ENCODE measurements at places on chromosomes 11 and 22.

- DNase-seq = no peak
Measured at GRCh38 chr11:12074529-12075195, 35.7 kb upstream of the MICAL2 start.

- peak; percentile 68 for DNase-seq
Measured at GRCh38 chr22:20551805-20552442, 44.5 kb downstream of the MED15 start.

DNA sequence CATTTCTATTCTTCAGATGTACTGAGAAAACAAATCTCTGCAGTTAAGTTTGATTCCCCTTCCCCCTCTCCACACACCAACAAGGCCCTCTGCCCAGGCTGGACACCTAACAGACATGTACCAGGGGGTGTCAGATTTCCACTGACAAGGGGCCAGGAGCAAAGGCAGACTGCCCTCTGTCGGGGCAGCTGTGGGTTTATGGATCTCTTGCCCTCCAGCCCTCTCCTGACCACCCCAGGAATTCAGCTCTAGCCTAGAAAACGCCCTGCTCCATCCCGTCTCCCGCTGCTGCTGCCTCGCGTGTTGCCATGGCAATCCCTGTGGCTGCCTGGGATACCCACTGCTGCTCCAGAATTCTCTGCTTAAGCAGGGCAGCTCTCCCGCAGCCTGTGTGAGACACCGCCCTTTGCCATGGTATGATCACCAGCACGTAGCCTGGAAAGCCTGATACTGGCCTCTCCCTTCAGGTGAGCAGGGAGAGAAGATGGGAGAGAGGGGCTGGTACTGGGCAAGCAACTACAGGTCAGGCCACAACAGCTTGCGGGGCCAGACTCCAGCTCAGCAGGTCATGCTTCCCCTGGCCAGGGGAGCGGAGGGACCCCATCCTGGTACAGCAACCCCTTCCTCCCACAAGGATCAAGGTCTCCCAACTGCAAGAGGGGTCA lies 41.6 kb downstream of the BUD13 start:
- no peak for DNase-seq

GRCh38 chr11:27213232-27213660 lies 149.8 kb downstream of the CCDC34 start:
- DNase-seq = no peak

DNA sequence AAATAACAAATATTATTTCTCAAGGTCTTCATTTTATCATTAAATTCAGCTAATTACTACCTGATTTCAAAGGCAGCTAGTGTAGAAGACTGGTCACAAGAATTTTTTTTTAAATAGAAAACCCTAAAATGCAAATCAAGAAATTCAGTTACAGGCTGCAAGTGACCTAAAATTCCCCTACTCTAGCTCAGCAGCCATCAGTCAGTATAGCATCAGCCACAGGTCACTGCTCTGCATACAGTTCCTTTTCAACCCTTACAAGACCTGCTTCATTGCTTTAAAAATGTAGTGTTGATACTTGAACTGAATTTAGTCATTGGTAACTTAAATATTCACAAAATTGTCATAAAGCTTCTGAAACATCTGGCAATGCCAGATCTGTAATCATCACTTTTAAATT lies 9.5 kb upstream of the B3GNT6 start:
- DNase-seq = no peak

- no peak for DNase-seq
Measured at GRCh38 chr11:123292647-123293046, 97.6 kb upstream of the CLMP start.

DNA sequence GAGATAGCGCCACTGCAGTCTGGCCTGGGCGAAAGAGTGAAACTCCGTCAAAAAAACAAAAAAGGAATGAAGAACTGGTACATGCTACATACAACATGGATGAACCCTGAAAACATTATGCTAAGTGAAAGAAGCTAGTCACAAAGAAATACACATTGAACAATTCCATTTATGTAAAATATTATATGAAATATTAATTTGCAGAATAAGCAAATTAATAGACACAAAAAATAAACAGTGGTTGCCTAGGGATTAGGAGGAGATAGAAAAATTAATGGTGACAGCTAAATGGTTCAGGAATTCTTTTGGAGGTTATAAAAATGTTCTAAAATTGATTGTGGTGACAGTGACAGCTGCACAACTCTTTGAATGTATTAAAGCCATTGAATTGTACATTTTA lies 14.7 kb downstream of the PRDM10 start:
- DNase-seq = no peak

DNA sequence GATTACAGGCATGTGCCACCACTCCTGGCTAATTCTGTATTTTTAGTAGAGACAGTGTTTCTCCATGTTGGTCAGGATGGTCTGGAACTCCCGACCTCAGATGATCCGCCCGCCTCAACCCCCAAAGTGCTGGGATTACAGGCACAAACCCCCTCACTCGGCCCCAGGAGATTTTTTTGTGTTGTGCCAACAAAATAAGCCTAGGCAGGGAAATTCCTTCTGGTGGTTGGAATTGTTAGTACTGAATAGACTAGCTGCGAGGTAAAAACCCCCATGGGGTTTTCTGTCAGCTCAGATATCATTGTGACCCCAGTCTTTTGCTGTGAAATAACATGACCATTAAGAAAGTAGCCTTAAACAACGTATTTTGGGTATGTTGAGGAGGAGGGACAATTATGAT lies 144.9 kb downstream of the BCR start:
- DNase-seq = no peak

DNA sequence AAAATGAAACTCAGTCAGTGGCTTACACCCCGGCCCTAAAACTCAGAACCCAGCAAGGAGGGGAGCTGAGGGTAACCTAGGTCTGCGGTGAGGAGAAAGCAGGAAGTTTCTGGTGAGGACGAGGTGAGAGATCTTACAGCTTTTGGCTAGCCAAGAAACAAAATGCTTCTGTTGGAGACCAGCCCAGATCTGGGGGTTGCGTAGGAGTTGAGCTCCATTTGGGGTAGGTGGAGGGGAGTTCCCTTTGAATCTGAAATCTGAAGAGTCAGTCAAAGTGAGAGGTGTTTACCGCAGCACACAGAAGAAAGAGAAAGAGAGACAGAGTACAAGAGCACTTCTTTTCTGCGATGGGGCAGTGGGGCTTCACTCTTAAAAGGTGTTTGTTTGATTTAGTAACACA lies 29.6 kb downstream of the EHF start:
- DNase-seq = peak; percentile 86

DNA sequence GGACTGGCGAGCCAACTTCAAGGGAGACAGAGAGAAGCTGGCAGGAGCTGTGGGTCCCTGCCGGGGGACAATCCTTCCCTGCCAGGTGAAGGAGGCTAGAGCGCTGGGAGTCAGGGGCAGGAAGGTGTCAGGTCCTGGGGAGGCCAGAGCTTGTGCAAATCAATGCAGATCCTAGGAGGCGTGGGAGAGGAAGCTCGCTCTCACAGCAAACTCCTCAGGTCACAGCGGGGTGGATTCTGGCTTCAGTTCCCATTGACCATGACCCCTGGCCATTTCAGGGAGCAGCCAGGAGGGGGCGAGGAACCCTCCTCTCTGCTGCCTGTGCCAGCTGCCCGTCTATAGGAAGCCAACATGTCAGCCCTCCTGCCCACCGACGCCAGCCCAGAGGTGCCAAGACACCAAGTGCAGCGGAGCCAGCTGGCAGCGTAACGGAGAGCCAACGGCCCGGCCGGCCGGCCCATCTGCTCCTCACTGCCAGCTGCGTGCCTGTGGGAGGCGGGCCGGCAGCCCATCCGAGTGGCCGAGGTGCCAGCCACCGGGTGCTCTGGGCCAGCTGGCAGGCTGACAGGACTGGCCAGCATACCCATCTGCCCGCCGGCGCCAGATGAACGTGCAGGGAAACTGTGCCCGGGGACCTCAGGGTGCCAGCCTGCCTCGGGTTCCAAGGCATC lies 374.8 kb downstream of the MIAT start:
- no peak for DNase-seq

DNA sequence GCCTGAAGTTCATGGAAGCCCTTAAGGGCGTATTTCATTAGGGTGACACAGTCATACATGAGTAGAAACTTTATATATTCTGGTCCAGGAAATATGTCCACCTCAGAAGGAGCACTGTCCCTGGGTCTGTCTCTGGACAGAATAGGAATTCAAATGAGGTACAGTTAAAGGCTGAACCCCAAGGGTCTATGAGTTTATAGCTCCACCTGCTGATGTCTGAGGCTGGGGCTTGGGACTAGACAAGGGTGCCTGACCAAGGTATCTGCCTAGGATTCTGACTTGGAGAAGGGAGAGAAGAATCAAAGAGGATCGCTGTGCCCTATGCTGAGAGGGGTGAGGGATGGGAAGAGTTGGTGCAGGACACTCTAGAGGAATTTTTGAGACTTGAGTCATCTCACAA lies 14.9 kb downstream of the HEPHL1 start:
- no peak for DNase-seq

GRCh38 chr22:40345271-40345670 lies 1.0 kb upstream of the ADSL start:
- DNase-seq = peak; percentile 37

- no peak for DNase-seq
Measured at GRCh38 chr11:131744847-131745246, 374.4 kb downstream of the NTM start.

DNA sequence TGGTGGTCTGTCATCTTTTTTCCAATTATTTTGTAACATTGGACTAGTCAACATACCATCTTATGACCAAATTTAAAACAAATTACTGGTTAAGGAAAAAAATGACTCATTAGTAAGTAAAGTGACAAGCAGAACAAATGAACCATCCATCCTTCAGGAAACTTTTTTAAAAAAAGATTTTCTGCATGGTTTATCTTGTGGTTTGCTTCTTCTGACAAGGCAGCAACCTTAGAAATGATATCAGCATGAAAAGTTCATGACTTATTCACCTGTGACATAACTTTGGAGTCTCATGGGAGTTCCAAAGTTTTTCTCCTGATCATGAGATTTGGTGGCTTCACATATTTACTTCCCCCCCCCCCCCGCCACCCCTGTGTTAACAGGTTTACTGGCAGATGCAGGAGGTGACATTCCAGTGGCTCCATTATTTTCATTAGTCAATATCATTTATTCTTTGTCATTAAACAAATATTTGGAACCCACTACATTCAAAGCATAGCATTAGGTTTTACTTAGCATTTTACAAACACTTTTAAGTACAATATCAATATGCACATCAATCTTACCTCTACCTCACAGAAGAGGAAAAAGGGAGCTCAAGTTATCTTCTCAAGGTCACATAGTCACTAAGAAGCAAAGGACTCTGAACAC lies 40.7 kb downstream of the DCUN1D5 start:
- no peak for DNase-seq

DNA sequence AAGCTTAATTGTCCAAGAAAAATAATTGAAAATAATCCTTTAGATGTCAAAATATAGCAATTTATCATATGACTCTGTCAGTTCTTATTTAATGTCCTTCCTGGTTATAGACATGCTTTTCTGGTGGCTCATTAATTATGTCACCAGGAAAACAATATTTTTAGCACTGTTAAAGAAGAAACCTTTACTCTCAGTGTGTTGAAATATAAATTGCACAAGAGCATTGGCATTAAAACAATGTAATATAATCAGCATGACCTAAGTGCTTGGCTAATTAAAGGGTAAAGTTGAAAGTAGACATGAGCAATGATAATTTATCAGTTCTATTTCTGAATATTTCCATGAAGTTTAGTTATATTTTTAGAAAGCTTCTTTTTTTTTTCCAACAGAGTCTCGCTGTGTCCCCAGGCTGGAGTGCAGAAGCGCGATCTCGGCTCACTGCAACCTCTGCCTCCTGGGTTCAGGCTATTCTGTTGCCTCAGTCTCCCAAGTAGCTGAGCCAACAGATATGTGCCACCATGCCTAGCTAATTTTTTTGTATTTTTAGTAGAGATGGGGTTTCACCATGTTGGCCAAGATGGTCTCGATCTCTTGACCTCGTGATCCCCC lies 232.3 kb downstream of the JRKL start:
- no peak for DNase-seq

DNA sequence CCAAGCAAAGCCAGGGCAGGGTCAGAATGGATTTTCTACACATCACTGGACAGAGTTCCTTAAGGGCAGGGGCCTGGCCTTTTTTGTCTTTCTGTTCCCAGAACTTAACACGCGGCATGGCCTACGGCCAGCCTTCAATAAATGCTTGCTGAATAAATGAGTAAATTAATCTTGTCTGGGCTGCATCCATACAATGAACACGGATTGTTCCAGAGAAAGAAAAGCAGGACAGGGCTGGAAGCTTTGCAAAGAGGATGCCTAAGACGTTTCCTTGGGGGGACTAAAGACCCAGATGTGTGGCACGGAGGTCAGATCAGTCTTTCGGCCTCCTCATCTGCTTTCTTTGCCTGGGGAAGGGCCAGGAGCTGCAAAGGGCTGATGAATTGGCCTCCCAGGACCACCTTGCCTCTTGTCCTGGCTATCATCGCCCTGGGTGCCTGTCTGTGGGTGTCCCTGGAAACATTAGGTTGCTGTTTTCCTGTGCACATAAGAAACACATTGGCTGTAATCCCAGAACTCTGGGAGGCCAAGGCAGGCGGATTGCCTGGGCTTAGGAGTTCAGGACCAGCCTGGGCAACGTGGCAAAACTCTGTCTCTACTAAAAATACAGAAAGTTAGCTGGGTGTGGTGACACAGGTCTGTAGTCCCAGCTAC lies 20.8 kb upstream of the RFPL3 start:
- DNase-seq = no peak

DNA sequence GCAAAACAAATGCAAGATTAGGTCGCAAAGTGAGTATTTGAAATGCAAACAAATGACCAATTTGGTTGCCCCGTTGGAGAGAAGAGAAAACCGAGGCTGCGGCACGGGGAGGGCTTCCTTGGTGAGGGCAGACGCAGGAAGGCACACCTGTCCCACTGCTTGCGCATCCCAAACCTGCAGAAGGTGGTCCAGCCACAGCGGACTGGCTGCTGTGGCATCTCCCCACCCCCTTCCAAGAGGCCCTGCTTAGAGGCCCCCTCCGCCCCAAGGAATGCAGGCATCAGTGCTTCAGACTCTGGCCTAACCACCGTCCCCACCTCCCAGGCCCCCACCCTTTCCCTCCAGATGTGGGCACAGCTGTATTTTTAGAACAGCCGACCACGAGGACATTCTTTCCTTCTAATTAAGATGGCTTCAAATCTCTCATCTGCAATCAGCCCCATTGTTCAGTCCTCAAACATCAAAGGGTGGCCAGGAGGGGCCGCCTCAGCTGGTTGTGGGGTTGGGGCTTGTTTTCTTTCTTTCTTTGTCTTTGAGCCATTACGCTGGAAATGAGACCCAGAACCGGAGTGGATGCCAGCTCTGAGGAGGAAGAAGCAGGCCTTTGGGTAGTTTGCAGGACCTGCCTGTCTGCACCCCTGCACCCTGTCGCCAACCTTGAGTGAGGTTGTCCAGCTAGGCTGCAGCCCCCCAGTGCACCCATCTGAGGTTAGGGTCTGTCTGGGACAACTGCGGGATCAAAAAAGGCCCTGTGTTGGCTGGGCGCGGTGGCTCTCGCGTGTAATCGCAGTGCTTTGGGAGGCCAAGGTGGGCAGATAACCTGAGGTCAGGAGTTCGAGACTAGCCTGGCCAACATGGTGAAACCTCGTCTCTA lies 9.4 kb upstream of the DERL3 start:
- no peak for DNase-seq

- peak; percentile 47 for DNase-seq
Measured at GRCh38 chr11:66417000-66417399, 3.8 kb upstream of the NPAS4 start.

- DNase-seq = no peak
Measured at GRCh38 chr11:120467627-120468026, 43.9 kb upstream of the GRIK4 start.

Data from stimulated activated CD4-positive, alpha-beta T cell treated with anti-CD3 and anti-CD28 coated beads, Interleukin-4, amount 100 ng/mL, for 24 hours (primary cell).